ENCODE measurements at places on chromosomes 3 and 15. TPM values are rescaled to one million over a fixed set of nuclear protein-coding genes. Genes with fewer than 3 reads are reported as not detected.

Gene STT3B
- 124 TPM for total RNA-seq

Gene APBA2
- total RNA-seq, result 25.9 TPM

Gene FBXO40
- total RNA-seq, result 7.3 TPM

DNA sequence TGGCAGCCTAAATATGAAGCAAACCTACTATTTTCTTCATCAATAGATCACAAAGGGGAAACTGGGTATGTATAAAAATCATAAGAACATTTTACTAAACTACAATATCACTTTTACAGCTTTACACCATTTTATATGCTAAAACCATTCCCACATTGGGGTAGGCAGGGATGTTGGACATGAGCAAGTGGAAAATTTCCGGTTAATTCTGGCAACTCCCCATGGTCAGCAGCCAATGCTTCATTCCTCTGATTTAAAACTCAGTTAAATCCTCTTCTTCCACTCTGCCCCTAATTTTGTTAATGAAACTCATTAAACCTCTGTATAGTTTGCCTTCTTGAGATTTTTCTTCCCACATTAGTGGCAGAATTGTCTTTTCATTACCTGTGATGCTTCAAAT lies 552.5 kb upstream of the NECTIN3 start:
- peak; percentile 33 for DNase-seq
- H3K4me1 ChIP-seq, result no peaks in the 10 kb centered on the region
- H3K27ac ChIP-seq, result no peak overlapping the region
- H3K27me3 ChIP-seq, result no peaks in the 10 kb centered on the region
- H3K36me3 ChIP-seq, result no peaks in the 10 kb centered on the region
- no peak overlapping the region for H3K4me3 ChIP-seq

DNA sequence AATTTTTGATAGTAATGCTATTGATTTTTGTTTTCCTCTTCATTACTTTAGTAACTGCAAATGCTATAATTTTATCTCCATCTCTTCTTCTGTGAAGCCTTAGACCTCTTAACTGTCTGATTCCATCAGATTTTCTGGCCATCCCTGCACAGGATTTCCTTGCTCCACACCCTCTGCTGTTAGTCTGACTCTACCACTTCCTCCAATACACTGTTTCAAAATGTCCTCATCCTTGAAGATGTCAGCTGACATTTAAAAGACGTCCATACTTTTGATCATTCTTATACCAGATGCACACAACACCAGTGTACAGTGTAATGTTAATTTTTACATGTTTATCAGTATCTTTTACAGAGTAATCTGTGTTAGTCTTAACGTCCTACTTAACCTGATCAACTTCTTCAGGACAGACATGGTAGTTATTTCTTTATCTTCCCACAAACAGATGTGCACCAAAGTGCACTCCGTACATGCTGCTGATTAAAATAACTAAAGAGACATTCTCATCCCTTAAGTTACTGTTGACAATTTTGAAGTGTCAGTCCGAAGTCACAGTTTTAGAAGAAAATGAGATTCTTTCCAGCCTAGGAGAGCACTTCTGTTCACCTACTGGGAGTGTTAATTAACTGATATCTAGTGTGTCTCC lies 102.4 kb upstream of the RASGRP1 start:
- H3K27me3 ChIP-seq, result no peaks in the 10 kb centered on the region
- no peak for DNase-seq
- no peaks in the 10 kb centered on the region for H3K36me3 ChIP-seq
- no peak overlapping the region for H3K27ac ChIP-seq

DNA sequence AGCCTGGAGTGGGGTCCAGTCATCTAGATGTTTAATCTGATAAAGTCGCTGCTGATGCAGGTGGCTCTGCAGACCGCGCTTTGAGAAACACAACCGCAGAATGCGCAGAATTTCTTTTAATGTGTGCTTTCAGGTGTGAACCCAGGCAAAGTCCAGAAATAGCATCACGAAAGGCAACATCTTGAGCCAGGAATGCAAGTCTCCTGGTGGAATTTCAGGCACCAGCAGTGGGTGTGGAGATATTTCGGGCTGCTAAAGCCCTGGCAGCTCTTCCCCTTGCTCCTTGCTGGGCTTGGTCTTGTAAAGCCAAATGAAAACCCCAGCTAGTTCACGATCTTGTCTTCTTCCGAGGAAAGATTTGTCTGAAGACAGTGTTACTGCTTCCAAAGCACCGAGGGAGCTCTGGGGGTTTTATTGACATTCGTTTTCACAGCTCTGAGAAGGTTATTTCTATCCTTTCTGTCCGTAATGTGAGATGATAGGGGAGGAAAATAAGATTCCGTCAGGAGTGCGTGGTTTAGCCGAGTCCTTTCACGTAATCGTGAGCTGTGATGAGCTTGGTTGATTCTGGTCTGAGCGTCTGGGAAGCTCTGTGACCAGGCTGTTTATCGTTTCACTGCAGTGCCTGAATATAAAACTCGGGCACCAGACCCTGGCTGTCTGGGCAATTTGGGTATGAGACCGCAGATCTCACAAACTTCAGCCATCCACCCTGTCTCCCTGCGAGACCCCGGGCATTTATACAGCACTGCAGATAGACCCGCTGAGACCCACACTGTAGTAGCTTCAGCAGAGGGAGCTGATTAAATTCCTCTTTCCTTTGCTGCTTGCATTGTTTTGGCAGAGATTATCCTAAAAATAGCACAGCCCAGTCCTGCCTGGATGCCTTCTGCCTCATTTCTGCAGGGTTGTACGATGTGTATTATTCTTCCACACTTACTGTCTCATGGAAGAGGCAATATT lies 67.0 kb upstream of the SLC25A26 start:
- H3K4me3 ChIP-seq, result no peak overlapping the region
- peaks cover 22% of the 10 kb centered on the region for H3K4me1 ChIP-seq
- peak; percentile 79 for DNase-seq
- no peaks in the 10 kb centered on the region for H3K27me3 ChIP-seq
- H3K27ac ChIP-seq, result peak overlapping the region; percentile 99

- no peaks in the 10 kb centered on the region for H3K36me3 ChIP-seq
- H3K27me3 ChIP-seq, result no peaks in the 10 kb centered on the region
- H3K4me3 ChIP-seq, result no peak overlapping the region
- no peak for DNase-seq
Observed at GRCh38 chr3:18208091-18208490, 217.0 kb downstream of the SATB1 start.

- H3K4me3 ChIP-seq, result no peak overlapping the region
- no peak overlapping the region for H3K27ac ChIP-seq
- H3K27me3 ChIP-seq, result no peaks in the 10 kb centered on the region
- DNase-seq, result no peak
- no peaks in the 10 kb centered on the region for H3K36me3 ChIP-seq
Observed at GRCh38 chr15:84886211-84886983, 1.9 kb downstream of the SLC28A1 start.

DNA sequence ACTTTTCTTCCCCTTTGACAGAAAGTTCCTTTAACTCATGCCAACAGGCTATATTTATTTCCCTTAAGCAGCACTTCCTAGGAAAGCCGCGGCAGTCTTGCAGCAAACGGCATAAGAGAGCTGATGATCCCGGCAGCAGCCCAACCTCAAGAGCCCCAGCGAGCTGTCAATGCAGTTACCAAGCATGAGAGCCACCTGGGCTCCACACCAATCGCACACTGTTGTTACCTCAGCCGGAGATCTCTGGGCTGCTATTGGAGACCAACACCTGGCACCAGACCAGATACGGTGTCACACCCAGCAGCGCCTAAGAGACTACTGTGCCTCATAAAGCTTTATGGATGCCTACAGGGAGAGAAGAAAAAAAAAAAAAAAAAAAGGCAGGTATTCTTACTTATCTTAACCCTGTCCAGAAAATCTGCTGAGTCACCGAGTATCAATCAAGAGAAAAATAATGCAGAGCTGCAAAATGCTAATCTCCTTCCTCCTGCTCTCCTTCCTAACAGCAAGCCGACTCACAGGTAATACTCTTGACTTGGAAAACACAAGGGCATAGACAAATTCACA lies 11.7 kb downstream of the ABCC5 start:
- DNase-seq, result peak; percentile 34
- no peaks in the 10 kb centered on the region for H3K27me3 ChIP-seq
- H3K27ac ChIP-seq, result peak overlapping the region; percentile 44
- H3K4me3 ChIP-seq, result no peak overlapping the region
- H3K36me3 ChIP-seq, result peaks cover 10% of the 10 kb centered on the region
- peaks cover 13% of the 10 kb centered on the region for H3K4me1 ChIP-seq

DNA sequence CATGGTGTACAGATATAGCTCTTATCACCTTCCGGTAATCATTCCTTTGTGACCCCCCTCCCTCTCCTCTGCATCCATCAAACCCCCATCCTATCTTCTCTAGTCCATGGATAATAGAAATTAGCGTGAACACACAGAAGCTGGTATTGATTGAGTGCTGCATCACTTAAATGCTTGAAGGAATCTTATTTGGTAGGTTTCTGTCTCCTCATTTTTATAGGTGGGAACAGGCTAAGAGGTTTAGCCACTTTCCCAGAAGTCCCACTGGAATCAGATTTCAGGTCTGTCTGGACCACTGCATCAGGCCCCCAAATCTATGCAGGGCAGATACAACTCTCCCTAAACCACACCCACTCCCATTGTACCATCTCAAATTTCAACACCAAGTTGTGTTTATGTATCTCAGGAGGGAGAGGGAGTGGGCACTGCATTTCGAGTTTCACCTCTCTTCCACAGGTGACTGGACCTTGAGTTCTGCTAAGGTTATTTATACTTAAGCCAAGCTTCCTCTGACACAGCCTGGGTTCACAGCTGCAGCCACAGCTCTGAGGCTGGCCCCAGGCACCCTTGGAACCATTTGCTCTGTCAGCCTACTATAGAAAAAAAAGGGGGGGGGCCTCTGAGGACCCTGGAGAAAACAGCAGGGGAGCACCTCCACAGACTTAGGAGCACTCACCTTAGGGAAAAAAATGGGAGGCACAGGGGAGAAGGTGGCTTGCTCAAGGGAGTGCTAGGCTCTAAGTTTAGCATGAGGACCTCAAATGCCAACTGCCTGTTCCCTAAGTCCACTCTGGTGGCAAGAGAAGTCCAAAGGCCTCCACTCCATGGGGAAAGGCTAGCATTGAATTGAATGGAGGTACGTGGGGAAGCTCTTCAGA lies 2.1 kb upstream of the NMB start:
- no peaks in the 10 kb centered on the region for H3K27me3 ChIP-seq
- H3K4me3 ChIP-seq, result no peak overlapping the region
- H3K27ac ChIP-seq, result peak overlapping the region; percentile 69

DNA sequence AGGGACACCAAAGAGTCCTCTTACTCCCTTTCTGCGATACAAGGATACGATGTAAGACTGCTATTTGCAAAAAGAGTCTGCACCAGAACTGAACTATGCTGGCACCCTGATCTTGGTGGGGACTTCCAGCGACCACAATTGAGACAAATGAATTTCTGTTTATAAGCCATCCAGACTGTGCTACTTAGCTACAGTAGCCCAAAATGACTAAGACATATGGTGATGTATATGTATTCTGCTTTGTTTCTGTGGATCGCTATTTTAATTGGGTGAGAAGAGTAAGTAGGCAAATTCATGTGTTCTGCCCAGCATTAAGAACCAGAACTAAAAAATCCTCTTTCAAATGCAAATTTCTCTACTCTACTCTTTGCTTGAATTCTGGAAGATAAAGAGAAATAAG lies 720.9 kb downstream of the DIPK2A start:
- H3K27me3 ChIP-seq, result no peaks in the 10 kb centered on the region
- H3K4me1 ChIP-seq, result no peaks in the 10 kb centered on the region
- H3K27ac ChIP-seq, result no peak overlapping the region
- H3K36me3 ChIP-seq, result no peaks in the 10 kb centered on the region
- DNase-seq, result no peak
- no peak overlapping the region for H3K4me3 ChIP-seq

GRCh38 chr3:53820756-53821580 lies 25.3 kb downstream of the CHDH start:
- no peak overlapping the region for H3K4me3 ChIP-seq
- peak overlapping the region; percentile 73 for H3K27ac ChIP-seq
- H3K4me1 ChIP-seq, result no peaks in the 10 kb centered on the region

- H3K27me3 ChIP-seq, result no peaks in the 10 kb centered on the region
- no peaks in the 10 kb centered on the region for H3K36me3 ChIP-seq
- H3K27ac ChIP-seq, result no peak overlapping the region
- H3K4me3 ChIP-seq, result no peak overlapping the region
- H3K4me1 ChIP-seq, result peaks cover 10% of the 10 kb centered on the region
Observed at GRCh38 chr3:54353546-54353945, 231.2 kb downstream of the CACNA2D3 start.

GRCh38 chr3:125098611-125099291 lies 43.0 kb upstream of the HEG1 start:
- H3K36me3 ChIP-seq, result no peaks in the 10 kb centered on the region
- H3K4me1 ChIP-seq, result no peaks in the 10 kb centered on the region
- no peak overlapping the region for H3K4me3 ChIP-seq
- no peaks in the 10 kb centered on the region for H3K27me3 ChIP-seq

DNA sequence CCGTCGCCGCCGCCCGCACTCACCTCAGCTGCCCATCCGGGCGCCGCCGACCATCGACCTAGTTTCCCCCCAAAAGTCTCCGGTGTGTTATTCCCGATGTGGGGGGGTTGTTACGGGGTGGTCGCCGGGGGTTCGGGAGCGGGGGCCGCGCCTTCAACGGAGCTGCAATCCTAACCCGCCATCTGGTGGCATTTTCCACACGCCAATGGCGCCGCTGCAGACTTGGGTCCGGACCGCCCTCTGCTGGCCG lies at the start of gene STAG1:
Gene STAG1, minus strand, starts transcription at position 207 of the 250 bp plus-strand sequence. CDS start 121,480 bp downstream, outside the sequence.
- peak within 1 kb of the TSS; percentile 80 for H3K4me3 ChIP-seq
- no peaks in the 10 kb centered on the region for H3K27me3 ChIP-seq
- no peaks in the 10 kb centered on the region for H3K36me3 ChIP-seq
- peaks cover 32% of the 10 kb centered on the region for H3K4me1 ChIP-seq
- peak within 1 kb of the TSS; percentile 100 for H3K27ac ChIP-seq

- peaks cover 12% of the 10 kb centered on the region for H3K4me1 ChIP-seq
- H3K36me3 ChIP-seq, result no peaks in the 10 kb centered on the region
- DNase-seq, result no peak
- H3K27me3 ChIP-seq, result no peaks in the 10 kb centered on the region
- no peak overlapping the region for H3K27ac ChIP-seq
- H3K4me3 ChIP-seq, result no peak overlapping the region
Observed at GRCh38 chr3:65854606-65855304, 184.0 kb downstream of the MAGI1 start.

- no peaks in the 10 kb centered on the region for H3K4me1 ChIP-seq
- H3K36me3 ChIP-seq, result no peaks in the 10 kb centered on the region
Observed at GRCh38 chr3:64985072-64985471, 297.3 kb upstream of the ADAMTS9 start.

DNA sequence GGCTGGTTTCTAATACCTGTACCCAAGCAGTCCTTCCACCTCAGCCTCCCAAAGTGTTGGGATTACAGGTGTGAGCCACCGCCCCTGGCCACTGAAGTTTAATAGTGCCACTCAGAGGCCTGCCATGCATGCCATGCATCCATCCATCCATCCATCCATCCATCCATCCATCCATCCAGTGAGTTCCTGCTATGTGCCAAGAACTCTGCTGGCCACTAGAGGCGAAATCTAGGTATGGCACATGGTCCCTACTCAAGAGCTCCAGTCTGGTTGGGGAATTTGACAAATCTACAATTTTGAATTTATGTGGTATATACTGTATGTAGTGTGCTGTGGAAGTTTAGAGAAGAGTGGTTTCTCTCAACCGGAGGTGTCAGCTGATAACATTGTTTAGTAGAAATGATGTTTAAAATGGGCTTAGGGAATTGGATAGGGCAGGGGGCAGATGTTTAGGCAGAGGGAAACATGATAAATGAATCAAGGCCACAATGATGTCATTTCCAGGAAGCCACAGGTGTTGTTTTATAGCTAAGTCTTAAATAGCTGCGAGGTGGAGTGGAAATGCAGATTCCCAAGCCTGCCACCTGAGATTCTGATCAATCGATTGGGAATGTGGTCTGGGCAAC lies 384.4 kb upstream of the C2CD4B start:
- no peaks in the 10 kb centered on the region for H3K4me1 ChIP-seq
- H3K36me3 ChIP-seq, result no peaks in the 10 kb centered on the region
- H3K27me3 ChIP-seq, result no peaks in the 10 kb centered on the region
- DNase-seq, result peak; percentile 49
- H3K27ac ChIP-seq, result no peak overlapping the region

- no peak overlapping the region for H3K4me3 ChIP-seq
- DNase-seq, result no peak
- H3K27ac ChIP-seq, result no peak overlapping the region
- no peaks in the 10 kb centered on the region for H3K36me3 ChIP-seq
Observed at GRCh38 chr3:27138562-27138961, 230.6 kb downstream of the NEK10 start.

All from cardiac muscle cell (in vitro differentiated cells and primary cell).